Retina (tissue), 1 donor: ENCODE measurements at places on chromosomes 13 and 19.

GRCh38 chr19:54325194-54325621 lies 12.2 kb upstream of the LILRA5 start:
- DNase-seq, result peak; percentile 69

GRCh38 chr13:98515818-98516465 lies 61.0 kb downstream of the STK24 start:
- DNase-seq, result no peak

DNA sequence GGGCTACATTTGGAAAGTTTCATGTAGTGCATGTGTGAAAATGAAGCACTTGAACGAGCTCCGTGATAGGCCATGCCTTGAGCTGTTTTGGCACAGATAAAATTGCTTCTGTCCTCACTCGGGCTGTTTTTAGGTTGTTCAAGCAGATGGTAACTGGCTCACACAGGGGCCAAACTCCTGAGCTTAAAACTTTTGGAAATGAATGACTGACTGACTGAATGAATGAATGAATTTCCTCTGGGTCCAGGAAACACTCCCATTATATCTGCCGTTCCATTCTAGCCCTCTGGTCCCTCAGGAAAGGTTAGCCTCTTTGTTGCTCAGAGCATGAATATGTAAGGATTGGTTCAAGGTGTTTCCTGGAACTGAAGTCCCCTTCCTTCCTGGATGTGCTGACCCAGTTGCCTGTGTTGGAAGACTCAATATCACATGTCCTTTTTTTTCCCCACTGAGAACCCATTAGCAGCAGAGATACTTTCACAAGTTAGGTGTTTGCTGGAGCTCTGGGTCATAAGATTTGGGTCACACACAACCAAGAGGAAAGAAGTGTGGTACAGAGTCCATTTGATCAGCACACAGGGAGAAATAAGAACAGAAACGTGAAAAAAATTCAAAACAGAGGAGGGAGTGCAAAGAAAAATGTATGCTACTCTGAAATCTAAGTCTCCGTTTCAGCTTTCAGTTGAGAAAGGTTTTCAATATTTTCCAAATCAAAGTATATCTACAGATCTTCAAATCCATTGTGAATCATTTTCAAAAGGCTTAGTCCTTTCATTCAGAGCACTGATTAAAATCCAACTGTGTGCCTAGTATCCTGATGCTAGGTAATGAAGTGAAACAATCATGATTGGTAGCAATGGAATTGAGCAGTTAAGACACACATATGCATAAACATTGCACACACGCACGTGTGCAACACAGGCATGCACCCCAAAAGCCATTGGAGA lies 18.9 kb downstream of the MBNL2 start:
- DNase-seq, result no peak

DNA sequence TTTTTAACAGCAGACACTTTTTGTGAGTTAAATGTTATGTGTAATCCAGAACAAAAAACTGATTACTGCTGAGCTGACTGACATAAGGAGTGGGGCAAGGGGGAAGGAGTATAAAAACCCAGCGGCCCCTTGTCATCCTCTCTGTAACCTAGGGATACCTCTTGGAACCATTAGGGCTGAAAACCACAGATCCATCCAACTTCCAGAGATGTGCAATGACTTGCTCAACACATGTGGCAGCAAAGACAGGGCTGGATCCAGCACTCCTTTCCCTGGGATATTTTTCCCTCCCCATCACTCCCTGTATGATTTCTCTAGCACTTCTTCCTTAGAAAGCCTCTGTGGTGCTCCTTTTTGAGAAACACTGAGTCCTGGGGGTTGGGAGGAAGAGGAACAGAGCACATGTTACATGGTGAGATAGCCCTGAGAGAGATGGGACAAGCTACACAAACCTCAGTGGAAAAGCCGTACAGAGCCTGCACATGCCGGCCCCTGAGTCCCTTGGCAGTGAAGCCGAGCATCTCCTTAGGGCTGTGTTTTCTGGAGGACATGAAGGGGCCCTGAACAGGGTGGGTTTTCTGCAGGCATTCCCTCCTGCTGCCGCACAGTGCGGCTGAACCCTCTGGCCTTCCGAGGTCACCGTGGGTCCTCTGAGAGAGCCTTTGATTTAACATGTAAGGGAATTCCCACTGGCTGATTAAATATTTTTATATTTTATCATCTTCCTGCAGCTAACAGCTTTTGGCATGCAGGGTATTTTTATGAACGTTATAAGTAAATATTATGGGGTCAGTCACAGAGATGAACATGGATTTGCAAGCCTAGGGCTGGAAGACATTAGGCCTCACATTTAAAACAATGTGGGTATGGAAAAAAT lies 219.9 kb downstream of the COG6 start:
- peak; percentile 26 for DNase-seq

DNA sequence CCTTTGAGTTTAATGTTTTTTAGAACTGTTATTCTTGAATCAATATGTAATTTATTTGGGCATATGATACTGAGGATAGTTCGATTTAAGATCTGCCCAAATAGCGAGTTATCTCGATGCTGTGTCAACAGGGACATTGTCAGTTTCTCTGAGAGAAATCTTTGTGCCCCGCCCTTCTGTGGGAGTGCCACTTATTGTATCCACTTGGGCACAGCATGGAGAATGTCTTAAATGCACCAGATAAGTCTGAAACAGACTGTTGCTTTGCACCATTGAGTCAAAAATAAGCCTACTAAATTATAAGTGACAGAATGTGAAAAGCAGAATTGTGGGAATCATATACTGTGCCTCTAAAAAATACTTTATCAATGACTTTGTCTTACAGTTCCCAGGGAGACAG lies 45.6 kb downstream of the RNASEH2B start:
- no peak for DNase-seq

DNA sequence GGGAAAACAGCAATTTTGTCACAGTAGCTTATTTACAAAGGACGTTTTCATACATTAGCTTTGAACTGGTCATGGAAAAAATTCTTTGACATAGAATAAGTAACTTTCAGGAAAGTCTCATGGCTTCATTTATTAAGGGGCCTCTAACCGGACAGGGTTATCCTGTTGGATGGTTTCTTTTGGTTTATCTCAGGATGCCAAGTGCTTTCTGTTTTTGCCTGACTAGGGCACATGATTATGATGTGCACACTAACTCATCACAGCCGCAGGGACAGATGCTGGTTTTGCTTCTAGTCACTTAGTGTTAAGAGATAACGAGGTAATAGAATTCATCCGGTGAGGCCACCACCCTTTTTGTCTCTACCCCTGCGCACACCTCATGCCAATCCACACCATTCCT lies 53.0 kb downstream of the TGDS start:
- no peak for DNase-seq

GRCh38 chr19:27885359-27885758 lies 1327.6 kb downstream of the UQCRFS1 start:
- DNase-seq, result no peak

GRCh38 chr19:16627928-16628182 lies 149 bp downstream of the MED26 start:
- no peak for DNase-seq

DNA sequence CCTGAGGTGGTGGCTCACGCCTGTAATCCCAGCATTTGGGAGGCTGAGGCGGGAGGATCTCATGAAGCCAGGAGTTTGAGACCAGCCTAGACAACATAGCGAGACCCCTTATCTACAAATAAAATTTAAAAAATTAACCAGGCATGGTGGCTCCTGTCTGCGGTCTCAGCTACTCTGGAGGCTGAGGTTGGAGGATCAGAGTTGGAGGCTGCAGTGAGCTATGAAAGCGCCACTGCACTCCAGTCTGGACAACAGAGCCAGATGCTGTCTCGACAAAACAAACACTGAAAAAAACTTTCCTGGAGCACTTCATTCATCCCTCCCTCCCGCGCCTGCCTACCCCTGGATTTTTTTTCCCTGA lies 665 bp upstream of the ATG4D start:
- no peak for DNase-seq

DNA sequence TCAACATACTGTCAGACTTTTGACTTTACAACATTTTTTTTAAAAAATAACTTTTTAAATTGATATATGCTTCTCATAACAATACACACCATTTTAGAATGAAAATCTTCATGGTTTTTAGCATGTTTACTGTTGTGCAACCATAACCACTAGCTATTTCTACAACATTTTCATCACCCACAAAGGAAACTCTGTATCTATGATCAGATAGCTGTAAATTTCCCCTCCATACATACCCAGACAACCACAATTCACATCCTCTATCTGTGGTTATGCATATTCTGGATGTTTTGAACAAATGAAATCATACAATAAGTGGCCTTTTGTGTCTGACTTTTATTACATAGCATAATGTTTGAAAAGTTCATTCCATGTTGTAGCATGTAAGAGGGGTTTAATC lies 1666.0 kb downstream of the EFNB2 start:
- DNase-seq, result no peak

DNA sequence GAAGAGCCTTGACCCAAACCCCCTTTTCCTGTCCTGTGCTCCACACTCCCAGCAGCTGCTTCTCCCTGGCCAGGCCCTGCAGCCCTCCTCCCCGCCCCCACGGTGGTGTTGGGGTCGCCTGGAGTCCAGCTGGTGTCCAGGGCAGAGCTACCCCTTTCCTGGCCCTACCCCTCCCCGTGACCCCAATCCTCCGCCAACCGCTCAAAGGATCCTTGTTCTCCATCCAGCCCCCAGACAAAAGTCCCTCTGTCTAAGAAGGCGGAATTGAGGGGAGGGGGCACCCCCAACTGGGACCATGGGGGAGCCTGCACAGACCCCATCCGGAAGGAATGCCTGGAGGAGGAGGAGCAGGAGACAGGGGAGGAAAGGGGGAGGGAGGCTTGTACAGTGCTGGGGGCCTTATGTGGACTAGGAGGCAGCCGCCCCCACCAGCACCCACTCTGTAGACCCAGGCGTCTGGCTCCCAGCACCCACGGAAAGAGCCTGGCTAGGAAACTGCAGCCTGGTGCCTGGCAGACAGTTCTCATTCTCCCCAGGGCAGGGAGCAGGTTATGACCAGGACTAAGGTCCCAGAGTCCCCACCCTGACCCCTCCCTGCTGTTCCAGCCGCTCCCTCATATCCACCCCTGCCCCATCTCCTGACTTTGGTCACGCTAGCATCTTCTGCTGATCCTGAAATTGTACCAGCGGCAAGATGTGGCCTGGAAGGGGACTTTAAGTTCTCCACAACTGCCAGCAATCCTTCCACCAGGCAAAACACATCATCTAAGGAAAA lies at the start of gene FXYD3:
Gene FXYD3 (plus strand): TSS at position 647 of the 775 bp plus-strand sequence. CDS start 3,554 bp downstream, outside the sequence.
- DNase-seq, result peak; percentile 91

DNA sequence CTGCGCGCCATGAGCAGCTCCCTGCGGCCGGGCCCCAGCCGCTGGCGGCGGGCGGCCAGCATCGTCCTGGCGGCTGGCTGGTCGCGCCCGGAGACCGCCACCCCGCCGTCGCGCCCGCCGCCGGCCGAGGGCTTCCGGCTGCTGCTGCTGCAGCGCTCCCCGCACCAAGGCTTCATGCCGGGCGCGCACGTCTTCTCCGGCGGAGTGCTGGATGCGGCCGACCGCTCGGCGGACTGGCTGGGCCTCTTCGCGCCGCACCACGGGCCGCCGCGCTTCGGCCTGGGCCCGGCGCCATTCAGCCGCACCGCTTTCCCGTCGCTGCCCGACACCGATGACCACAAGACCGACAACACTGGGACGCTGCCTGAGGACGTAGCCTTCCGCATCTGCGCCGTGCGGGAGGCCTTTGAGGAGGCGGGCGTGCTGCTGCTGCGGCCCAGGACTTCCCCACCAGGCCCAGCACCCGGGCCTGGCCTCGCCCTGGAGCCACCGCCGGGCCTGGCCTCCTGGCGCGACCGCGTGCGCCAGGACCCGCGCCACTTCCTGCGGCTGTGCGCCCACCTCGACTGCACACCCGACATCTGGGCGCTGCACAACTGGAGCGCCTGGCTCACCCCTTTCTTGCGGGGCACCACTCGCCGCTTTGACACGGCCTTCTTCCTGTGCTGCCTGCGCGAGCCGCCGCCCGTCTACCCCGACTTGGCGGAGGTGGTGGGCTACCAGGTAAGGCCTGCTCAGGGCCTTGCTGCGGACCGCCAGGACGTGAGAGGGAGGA lies 518 bp downstream of the NUDT19 start:
- DNase-seq, result peak; percentile 88

- DNase-seq, result no peak
These were observed 45.7 kb upstream of the RNF113B start for GRCh38 chr13:98222816-98223215.

- no peak for DNase-seq
These were observed 40.2 kb upstream of the GSX1 start for GRCh38 chr13:27751953-27752532.

DNA sequence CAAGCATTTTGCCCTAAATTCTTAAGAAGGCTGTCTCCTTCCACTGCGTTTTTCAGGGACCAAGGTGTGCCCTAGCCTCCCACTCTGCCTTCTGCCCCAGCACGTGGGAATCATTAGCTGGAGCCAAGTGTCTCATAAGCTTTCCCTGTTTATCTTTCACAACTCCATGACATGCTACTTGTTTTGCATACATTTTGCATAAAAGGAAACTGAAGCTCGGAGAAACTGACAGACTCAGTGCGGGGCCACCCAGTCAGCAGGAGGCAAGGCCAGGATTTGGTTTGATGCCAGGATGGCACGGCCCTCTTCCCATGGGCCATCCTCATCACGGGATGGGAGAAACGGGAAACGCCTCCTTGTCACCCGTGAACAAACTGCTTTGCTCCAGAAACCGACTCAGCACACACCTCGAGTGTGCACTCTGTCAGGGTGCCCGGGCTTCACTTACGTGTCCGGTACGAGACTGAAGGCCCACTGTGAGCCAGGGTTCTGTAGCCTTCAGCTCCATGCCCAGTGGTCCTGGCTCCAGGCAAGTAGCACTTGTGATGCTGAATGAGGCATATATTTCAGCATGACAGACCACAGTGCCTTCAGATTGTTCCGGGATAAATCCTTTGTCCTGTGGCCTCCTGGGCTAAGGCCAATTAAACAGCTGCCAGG lies 9.6 kb downstream of the CEBPA start:
- DNase-seq, result no peak

DNA sequence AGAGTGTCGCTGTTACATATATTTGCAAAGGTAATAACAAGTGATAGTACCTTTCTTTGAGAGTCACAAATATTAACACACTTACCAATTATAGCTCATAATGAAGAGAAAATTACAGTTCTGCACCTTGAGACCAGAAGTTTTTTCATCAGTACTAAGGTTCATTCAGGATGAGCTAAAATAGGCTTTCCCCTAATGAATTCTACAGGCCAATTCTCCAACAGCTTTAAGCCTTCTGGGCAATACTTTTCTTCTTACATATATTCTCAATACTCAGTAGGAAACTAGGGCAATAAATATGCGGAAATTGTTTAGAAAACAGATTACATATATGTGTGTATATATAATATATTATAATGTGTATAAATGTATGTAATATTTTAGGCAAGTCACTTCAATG lies 2672.8 kb upstream of the PCDH20 start:
- DNase-seq, result no peak
